ENCODE measurements at places on chromosomes 11 and 22.
A peak's percentile ranks its signal among the peaks of the same experiment; 100 is the strongest.

- DNase-seq = no peak
Observed at GRCh38 chr11:127182586-127183203, 182.1 kb upstream of the KIRREL3 start.

- peak; percentile 24 for DNase-seq
Observed at GRCh38 chr11:117071344-117071787, 26.9 kb downstream of the SIK3 start.

GRCh38 chr11:32267679-32268187 is 167.6 kb downstream of the WT1 start:
- DNase-seq = no peak

- DNase-seq = no peak
Observed at GRCh38 chr11:48099916-48100446, 116.6 kb upstream of the OR4B1 start.

DNA sequence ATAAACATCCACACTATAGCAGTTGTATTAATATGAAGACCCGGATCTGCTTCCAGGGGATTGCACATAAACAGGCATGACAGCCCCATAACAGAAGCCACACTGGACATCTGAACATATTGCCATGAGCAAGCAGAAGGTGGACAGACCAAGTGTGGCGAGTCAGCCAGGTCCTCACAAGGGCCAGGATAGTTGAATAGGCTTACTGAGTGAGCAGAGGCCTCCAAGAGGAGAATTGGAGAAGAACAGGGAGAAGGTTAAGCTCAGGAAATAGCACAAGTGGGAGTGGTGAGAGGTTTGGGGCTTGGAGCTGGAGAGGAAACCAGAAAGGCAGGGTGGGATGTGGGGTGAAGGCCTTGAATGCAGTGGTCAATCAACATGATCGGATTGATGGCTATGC is 10.8 kb downstream of the SLC35C1 start:
- peak; percentile 43 for DNase-seq

- no peak for DNase-seq
Observed at GRCh38 chr22:31615940-31616314, 46.1 kb downstream of the PISD start.

DNA sequence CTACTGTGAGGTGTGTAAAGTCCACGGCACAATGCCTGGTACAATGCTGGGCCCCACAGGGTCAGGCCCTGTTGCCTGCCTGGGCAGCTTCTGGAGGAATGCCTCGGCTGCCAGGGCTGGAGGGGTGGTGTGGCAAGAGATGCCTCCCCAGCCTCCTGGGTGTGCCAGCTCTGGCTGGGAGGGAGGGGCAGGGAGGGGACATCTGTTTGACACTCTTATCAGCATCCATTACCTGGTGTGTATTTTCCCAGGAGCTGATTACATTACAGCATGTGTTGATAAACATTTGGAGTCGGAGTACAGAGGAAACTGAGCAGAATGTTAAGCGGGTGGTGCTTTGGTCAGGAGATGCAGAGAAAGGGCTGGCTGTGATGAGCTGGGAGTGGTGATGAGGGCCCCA is 11.0 kb upstream of the NECTIN1 start:
- DNase-seq = no peak

GRCh38 chr11:82536706-82537105 is 197.0 kb downstream of the FAM181B start:
- no peak for DNase-seq

All from cardiac fibroblast (primary cell).